C1 segment of cervical spinal cord (tissue), 14 donors: ENCODE measurements at places on chromosomes 2 and 18.

GRCh38 chr2:59575191-59575590, 978.3 kb downstream of the BCL11A start:
- no peak for DNase-seq

- DNase-seq: no peak
Measured at GRCh38 chr2:98126061-98126460, 39.1 kb downstream of the VWA3B start.

DNA sequence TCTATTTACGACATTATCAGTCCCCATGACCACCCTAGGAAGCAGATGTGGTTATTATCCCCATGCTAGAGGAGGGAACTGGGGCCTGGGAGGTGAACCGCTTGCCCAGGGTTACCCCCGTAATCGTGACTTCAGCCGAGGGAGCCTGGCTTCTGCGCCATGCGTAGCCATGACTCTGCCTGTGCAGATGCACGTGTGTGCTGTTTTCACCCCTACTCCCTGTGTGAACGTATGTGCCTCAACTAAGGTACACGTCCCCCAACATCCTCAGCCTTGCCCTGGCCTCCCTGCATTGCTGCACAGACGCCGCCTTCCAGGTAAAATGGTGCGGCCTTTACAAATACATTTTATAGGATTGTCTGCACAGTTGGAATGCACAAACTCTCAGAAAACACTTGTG, 40.2 kb downstream of the LPIN1 start:
- DNase-seq: no peak

DNA sequence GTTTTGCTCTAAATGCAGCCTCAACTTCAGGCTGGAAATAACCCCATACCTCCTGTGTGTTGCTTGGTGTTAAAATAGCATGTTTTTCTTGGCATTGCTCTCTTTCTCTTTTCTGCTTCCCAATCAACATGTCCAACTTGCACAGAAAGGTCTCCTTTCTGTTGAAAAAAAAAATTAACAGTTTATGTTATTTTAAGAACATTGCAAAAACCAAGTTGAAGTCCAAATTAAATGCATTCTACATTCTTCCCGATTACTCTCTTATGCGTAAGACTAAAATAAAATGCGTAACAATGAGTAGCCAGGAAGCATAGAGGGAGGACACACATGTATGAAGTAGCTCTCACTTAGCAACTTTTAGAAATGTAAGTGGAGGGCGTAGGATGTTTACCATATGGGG, 1406.1 kb upstream of the NXPH2 start:
- DNase-seq: no peak

DNA sequence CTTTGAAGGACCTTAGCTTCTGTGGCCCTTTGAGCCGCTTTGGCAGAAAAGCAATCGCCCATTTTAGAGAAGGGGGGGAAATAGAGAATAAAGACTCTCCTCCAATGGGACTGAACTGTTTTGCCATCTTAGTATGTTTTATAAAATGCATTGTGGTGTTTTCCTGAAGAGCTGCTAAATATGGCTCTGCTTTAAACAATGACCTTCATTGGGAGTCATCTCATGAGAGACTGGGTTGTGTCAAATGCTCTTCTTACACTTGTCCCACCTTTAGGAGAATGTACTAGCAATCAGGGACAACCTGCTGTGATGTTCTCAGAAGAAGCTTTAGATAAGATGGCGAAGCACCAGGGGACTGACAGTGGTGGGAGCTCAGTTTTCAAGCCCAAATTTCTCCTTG, 418.9 kb upstream of the POU3F3 start:
- no peak for DNase-seq

GRCh38 chr2:23491591-23492336, 106.8 kb downstream of the KLHL29 start:
- DNase-seq: no peak

DNA sequence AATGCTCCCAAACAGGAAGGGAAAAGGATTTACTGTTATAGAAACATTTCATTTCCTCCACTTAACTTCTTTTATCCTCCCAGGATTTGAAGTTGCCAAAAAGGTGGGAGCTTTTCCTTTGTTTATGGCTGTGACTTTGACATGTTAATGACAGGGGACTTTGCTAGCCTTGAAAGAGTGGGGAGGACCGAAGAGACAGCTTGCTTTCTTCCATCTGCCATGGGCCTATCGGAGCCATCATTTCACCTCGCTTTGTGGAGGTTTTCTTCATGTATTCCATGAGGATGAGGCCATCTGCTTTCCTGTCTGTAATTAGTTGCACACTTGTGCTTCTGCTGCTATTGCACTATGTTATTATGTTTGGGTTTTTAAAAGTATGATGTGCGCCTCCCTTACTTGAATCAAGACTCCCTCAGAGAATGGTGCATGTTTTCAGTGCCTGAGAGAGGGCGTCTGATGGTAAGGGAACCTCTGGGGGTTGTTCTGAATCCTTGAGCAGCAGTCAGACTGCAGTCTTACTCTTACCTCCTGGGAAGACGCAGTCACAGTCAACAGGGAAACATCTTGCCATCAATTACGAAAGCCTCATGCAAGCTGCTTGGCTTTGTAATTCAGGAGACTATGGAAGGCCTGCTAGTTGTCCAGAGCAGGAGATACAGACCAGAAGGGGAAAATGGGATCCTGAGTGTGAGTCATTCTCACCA, 173.3 kb upstream of the MGAT5 start:
- no peak for DNase-seq

DNA sequence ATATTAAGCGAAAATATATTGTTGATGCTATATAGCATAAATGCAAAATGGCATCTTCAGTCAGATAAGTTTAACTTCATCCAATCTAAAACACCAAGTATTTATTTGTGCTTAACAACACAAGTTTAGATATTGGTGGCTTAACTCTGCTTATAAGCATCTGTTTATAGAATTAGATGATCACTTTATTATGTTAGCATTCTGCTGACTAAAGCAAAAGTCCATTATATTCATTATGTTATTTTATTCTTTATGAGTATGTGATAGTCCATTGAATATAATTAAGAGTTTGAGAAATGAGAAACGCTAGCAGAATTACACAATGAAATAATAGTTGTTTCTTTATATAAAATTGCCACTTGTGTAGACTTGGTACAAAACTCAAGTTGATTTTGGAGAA, 401.2 kb upstream of the CDH7 start:
- no peak for DNase-seq

- DNase-seq: no peak
Measured at GRCh38 chr18:43012951-43013350, 102.5 kb downstream of the RIT2 start.

DNA sequence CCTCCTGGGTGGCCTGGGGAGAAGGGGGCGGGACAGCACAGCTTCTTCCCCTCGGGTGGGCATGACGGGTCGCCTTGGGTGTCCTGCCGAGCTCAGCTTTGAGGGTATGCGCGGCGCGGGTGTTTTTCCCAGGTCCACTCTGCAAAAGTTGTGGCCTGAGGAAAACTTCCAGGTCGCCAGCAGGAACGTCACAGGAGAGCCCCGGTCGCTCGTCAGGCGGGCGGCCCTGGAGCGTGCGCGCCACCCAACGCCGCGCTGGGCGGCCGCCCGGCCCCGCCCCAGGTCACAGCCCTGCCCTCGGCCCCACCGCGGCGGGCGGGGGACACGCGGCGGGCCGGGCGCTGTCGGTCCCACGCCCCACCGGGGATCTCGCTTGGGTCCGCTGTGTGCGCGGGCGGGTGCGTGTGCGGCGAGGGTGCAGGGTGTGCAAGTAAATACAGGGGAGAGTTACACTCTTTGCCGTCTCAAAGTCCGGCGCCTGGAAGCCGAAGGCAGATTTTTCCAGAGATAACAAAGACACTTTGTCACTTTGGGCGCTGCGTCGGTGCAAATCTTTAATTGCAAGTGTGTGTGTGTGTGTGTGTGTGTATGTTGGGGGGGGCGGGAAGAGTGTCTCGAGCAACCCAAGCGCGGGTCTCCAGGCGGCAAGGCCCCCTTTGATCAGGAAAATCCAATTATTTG, 616 bp upstream of the SP5 start:
- DNase-seq: no peak

- DNase-seq: no peak
Measured at GRCh38 chr18:57243624-57244179, 96.8 kb downstream of the BOD1L2 start.
